ENCODE measurements at places on chromosomes 3 and 15. TPM values are rescaled to one million over a fixed set of nuclear protein-coding genes. Genes with fewer than 3 reads are reported as not detected.

DNA sequence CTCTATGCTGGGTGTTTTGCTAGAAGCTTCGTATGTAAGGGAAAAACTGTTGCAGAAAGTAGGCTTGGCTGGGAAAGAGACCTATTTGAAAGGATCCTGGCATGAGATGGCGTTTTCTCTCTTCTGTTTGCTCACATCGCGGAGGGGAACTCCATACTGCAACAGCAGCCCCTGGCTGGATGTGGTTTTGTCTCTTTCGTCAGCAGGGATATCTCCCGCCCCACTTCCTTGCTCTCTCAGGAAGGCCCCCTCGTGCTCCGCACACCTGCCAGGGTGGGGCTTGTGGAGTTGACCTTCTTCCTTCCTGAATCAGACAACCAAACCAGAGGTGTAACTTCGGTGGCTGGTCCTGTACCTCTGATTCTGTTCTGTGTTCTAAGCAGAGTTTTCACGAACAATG lies 26.4 kb upstream of the MYZAP start:
- DNase-seq = no peak

- no peak for DNase-seq
Measured at GRCh38 chr3:179608931-179609720, 4.5 kb downstream of the NDUFB5 start.

DNA sequence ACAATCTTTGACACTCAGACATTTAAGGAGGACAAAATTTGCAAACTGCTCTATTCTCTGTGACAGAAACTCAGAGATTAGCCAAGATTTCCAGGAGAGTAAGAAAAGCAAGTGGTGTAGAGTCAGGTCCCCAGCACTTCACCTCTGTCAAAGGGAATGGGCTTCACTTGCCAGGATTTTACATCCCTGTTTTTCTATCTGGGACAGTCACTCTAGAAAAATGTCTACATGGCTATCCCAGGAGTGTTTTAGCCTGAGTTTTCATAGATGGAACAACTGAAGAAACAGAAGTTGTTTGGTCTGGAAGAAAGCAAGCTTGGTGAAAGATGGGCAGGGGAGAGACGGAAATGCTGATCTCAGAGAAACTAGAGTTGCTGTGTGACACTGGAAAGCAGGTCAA lies 3.0 kb downstream of the FAM219B start:
- no peak for DNase-seq

ACY1 gene
- 82.6 TPM for total RNA-seq

GRCh38 chr3:151584566-151584965 lies 123.7 kb upstream of the IGSF10 start:
- DNase-seq = no peak

GOLGA6L9 gene
- 3.6 TPM for total RNA-seq

IGSF10 gene
- 5.4 TPM for total RNA-seq

- DNase-seq = no peak
Measured at GRCh38 chr15:57281321-57281720, 95.0 kb upstream of the CGNL1 start.

P2RY12 gene
- 5.0 TPM for total RNA-seq

GRCh38 chr15:85748176-85748575 lies 46.5 kb downstream of the KLHL25 start:
- no peak for DNase-seq

GRCh38 chr3:106745344-106746168 lies 631.7 kb upstream of the CCDC54 start:
- no peak for DNase-seq

- peak; percentile 77 for DNase-seq
Measured at GRCh38 chr3:50334339-50335075, 6.1 kb downstream of the RASSF1 start.

MAP1A gene
- 21.9 TPM for total RNA-seq

- no peak for DNase-seq
Measured at GRCh38 chr3:51869304-51869703, 6.1 kb downstream of the IQCF5 start.

DNA sequence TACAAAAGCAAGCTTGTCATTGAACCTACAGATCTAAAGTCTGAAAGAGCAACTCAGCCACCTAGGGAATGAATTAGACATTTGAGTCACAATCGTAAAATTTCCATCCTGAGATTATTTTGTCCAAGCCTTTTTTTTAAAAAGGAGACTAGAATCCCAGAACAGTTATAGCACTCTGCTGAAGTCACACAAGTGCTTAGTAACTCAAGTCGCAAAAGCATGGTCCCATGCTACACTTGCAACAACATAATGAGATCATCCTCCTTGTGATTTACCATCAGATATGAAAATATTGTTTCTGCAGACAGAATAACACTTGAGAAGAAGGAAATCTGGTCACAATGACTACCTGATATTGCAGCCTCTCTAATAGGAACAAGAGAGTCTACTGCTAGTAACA lies 106.7 kb downstream of the ZIC4 start:
- DNase-seq = no peak

MYL3 gene
- not detected for total RNA-seq

DNA sequence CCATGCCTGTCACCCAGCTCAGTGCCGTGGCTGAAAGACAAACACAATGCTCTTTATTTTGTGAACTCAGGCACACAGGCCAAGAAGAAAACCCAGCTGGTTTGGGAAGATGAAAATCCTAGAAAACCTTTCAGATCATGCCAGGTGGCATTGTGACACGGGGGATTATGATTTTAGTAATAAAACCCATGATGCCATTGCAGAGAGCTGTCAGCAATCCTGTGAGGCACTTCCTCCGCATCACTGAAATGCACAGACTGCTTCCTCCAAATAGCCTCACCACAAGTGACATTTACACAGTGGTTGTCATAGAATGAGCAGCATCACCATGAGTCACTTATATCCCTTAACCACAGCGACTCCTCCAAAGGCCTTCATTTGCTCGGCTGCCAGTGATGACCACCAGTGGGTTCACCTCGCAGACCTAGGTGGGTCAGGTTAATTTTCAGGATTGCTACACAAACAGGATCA lies 22.7 kb downstream of the ABHD6 start:
- no peak for DNase-seq

DNA sequence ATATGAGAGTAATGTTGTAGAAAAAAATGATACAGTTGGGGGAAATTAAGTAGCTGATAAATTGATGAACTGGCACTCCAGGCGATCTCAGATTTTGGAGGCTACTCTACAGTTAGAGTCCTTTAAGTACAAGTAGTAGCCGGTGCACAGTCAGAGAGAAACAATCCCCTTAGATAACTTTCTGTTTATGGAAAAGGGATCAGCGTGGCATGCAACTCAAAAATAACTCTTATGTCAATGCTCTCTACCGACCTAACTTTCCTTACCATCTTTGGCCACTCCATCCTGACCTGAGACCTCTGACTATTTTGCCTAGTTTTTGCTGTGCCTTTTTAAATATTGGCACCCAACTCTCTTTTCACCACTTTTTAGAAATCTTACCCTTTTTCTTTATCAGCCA lies 299.6 kb downstream of the UNC13C start:
- no peak for DNase-seq

DNA sequence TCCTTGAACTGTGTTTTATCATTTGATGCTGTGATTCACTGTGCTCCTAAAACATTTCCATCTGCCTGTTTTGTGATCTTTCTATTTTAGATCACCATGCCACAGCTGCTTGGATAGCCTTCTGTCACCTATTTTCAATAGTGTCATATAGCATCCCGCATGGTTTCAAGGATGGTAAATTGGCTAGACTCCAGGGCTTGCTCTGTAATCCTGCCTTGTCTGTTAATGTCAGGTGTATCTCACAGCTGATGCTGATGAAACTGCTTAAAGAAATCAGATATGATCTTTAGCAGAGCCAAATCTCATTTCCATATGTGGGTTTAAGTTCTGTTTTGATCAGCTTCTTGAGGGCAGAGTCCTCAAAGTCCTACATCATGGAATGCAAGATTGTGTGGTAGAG lies 182.2 kb downstream of the UBE2E2 start:
- DNase-seq = no peak

- DNase-seq = peak; percentile 29
Measured at GRCh38 chr3:49674497-49674983, 389 bp downstream of the APEH start.

ALDH1L1 gene
- total RNA-seq = 57.3 TPM

- DNase-seq = no peak
Measured at GRCh38 chr15:45829336-45830153, 194.7 kb downstream of the SQOR start.

All from prostate gland (tissue), 2 donors.